T1000 (cell line): ENCODE measurements at places on chromosomes 5 and 9.

GRCh38 chr9:13429301-13430190 is 150.1 kb upstream of the MPDZ start:
- DNase-seq, result no peak

GRCh38 chr9:131116281-131117120 is 8.9 kb upstream of the NUP214 start:
- no peak for DNase-seq

DNA sequence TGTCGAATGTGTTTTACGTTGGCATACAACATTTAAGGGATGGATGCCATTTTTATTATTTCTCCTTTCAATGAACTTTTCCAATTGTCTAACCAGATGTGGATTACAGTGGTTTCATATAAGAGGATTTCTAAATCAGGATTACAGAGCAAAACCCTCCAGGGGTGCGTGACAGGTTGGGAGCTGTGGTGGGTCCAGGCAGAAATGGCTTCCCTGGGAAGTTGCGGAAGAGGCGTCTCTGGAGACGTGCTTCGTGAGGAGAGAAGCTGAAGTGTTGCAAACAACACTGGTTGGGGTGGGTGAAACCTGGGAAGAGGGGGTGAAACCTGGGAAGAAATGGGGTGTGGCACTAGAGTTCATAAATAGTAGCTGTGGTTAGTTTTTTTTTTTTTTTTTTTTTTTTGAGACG is 4.5 kb upstream of the RPL26L1 start:
- DNase-seq, result no peak

GRCh38 chr9:130983970-130984369 is 25.0 kb upstream of the LAMC3 start:
- no peak for DNase-seq

DNA sequence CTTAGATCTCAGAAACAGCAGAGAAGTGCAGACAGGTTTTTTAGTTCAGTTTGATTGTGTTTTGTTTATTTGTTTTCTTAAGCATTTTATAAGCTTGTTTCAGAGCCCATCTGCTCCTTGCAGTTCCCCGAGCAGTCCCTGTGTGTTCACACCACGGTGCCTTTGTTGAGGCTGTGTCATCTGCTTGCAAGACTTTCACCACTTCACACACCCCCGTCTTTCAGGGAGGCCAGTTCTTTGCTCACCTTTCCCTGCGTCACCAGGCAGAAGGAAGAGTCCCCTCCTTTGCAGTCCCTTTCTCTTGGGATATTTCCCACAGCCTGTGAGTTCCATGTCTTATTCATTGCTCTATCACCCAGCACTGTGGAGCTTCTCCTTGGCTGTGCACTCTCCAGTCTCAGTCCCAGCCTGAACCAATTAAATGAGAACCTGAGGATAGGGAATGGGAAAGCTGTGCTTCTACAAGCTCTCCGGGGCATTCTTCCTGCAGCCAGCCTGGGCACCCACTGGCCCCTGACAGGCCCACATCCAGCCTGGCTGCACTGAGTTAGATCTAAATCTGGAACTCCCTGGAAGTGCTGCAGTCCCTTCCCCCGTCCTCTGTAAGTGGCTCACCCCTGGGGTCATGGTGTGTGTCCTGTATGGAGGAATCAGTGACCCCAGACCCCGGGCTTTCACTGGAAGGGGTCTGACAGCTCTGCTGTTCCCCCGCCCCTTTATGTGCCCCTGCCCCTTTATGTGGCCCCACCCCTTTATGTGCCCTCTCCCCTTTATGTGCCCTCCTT is 5.5 kb downstream of the MVB12B start:
- no peak for DNase-seq

DNA sequence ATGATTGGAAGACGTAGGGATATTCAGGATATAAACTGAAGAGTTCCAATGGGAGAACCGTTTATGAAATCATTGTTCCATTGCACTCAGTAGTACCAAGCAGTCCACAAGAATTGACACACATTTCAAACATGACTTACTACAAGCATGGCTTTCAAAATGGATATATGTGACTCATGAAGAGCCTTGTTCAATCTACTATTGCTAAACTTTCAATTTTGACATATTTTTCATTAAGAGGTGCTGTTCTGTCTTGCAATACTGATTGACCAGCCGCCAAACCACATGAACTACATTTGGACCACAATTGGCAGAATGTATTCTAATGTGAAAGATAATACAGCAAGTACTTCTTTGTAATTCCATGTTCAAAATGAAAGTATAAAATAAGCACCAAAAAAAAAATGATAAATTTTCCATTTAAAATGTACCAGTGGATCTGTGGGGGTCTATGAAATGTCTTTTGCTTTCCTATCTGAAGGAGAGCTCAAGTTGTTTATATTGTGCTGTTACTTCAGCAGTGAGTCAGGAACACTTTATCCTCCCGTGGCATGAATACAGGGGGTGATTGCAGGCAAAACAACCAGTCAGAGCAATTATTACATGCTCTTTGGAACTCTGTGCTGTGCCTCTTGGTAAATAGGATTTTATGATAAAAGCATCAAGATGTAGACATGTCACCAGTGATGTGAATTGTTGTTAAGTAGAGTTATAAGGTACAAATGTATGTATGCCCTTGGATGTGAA is 366.0 kb downstream of the ARRDC3 start:
- no peak for DNase-seq

DNA sequence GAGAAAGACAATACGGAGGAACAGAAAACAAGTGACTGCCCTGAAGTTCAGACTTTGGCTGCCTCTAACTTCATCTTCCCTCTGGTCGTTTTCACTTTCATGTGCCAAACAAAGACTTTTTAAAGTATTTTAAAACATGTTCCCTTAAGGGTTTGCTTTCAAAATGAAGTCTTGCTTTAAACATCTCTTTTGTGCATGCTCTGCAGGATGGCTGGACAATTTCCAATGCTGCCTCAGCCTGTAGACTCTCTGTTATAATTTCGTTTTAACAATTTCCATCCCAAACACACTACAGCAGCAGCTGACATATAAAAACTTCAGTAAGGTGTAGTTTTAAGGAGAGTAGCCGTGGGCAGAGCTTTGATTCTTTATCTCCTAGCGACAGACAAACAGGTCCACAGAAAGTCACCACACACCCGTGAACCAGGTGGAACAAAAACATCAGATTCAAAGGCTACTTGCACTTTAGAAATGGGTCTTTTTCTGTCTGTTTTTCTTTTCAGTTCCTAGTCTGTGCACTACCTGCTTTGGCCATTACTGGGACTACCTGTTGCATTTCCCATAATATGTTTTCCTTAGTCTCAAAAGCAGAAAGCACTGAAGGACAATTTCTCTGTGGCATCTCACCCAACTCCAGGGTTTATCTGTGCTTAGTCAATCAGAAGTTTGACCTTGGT is 308.9 kb downstream of the DTWD2 start:
- DNase-seq, result no peak
